ENCODE measurements at places on chromosomes 12 and 14.
A peak's percentile ranks its signal among the peaks of the same experiment; 100 is the strongest.

DNA sequence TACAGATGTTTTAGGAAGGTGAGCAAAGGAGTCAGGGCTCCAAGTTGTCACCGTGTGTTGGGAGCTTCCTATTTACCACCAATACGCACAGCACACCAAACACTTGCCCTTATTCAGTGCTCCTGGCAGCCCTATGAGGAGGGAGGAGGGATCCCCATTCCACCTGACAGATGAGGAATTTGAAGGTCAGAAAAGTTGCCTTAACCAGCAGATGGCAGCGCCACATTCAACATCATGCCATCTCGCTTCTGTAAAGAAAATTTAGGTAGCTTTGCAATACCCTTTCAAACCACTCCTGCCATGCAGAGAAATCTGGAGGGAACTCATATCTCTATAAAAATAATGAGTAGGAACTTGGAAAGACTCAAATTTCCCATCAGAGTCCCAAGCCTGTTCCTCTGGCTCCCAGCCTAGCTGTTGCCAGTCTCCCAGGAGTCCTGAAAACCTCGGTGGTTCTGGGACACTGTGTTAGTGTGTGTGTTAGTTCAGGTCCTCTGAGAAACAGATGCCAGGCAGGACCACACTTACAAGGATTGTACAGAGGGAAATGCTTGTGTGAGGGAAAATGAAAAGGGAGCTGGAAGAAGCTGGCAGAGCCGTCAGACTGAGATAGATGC, 410.5 kb downstream of the MED13L start:
- DNase-seq, result no peak

GRCh38 chr12:83156815-83157214, 470.1 kb downstream of the TMTC2 start:
- no peak for DNase-seq

DNA sequence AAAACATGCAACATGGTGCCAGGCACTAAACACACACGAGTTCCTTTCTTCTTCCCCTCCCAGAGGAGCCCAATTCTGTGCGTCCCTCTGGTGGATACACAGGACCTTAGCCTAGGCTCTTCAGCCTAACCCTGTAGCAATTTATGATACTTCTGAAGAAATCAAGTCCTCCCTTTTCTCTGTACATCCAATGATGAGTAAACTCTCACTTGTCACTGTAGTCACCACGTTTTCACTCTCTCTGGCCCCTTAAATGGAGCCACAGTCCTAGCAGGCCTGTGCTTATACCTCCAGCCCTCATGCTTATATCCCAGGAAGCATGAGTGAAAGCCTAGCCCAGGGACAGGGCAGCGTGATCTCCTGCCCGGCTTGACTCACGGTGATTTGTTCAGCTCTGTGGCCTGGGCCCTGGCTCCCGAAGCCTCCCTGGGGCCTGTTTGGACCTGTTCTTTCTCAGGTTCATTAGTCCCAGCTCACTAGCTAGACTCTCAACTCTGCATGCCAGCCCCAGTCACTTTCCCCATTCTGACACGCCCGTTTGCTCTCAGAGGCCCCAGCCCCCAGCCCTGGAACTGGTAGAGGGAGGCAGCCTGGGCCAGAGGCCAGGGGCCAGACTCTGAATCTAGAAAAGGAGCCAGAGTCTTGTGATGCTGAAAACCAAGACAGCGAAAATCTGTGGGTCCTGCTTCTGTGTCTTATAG, 24.1 kb upstream of the PLEKHG3 start:
- DNase-seq, result no peak

DNA sequence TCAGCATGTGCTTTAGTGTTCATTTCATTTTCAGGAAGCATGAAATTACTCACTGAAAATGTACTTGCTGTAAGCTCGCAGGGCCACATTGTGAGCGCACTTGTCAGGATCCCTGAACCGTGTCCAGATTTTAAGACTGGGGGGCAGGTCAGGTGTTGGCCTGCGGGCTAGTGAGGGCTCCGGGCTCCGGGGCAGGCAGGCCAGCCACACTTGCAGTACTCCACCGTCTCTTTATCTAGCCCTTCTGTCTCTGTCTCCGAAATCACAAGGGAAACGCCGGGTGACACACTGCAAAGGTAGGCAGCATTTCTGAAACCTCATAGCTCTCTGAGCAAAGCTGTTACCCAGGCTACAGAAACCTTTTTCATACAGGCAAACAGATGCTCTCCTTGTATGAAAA, 98.7 kb downstream of the EML1 start:
- DNase-seq, result no peak

DNA sequence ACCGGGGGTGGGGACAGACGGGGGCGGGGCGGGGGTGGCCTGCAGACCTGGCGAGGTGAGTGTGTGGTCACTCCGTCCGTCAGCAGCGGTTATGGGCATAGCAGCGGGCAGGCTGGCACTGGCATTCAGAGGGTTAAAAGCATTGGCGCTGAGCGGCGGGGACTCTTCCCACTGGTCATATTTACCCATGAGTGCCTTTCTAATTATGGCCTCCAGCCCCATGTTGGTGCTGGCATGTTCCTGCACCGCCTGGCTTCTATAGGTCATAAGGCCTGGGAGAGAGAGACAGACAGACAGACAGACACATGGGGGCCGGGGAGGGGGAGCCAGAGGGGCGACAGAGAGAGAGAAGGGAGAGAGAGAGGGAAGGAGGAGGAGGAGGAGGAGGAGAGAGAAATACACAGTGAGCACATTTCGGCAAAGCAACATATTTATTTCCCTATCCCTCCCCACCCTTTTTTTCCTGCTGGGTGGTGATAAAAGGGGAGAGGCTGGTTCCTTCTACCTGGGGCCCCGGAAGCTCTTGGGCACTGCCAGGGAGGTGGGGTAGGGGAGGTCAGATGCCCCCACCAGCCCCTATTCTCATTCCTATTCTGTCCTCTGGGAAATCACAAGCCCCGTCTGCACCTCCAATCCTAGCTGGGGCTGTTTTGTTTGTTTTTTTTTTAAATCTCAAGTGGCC, 32.6 kb downstream of the RFLNA start:
- DNase-seq, result no peak

DNA sequence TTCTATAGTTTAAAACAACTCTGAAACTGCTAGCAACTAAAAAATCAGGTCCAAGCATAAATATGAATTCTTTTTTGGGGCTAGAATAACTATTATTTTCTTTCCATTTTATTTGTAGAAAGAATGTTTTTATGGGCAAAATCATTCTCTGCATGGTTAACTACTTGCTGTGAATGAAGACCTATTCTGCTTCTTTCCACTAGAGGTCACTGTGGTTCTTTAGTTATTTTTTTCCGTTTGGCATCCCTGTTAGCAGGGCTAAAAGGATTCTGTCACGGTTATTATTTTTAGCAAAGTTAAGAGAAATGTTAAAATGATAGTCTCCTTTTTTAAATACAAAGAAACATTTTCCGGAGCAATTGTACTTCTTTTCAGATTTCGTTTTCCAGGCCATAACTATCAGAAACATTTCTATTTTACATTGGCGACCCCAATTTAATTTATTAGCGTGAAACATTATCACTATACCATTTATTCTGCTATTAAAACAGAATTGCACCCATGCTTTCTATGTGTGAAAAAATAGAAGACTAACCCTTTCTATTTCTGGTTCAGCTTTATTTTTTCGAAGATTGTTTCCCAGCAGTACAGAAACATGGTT, 404.8 kb downstream of the ATP23 start:
- peak; percentile 83 for DNase-seq

GRCh38 chr12:121301876-121302275, 5.4 kb upstream of the CAMKK2 start:
- no peak for DNase-seq

DNA sequence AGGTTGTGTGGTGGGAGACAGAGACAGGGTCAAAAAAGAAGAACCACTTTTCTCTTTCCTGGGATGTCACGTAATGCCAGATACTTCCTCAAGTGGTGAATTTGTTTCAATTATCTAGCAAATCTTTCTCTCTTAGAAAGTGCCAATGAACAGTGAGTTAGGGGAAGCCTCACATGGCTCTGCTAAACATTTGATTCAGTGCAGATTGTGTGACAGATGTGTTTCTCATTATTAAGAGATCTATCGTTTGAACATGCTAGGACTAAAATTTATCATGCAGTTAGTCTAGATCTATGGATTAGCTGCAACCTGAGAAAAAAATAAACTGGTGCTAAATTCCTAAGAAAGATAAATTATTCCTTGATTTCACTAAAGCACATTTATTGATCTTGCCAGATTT, 247.8 kb downstream of the MDGA2 start:
- no peak for DNase-seq

DNA sequence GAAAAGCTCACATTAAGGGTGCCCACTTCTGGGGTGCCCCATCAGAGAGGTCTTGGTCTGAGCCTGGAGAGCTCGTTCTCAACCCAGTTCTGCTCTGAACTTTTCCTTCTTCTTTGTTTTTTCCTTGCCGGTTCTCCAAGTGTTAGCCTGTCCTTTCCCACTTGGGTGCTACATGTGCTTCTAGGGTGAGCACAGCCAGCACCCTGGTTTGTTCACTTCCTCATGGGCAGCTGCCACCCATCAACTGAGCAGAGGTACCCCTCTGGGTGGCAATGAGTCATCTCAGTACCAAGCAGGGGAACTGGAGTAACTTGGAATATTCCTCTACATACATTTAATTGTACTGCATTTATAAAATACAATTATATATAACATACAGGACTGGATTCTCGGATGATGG, 3.9 kb upstream of the SYNE3 start:
- no peak for DNase-seq

DNA sequence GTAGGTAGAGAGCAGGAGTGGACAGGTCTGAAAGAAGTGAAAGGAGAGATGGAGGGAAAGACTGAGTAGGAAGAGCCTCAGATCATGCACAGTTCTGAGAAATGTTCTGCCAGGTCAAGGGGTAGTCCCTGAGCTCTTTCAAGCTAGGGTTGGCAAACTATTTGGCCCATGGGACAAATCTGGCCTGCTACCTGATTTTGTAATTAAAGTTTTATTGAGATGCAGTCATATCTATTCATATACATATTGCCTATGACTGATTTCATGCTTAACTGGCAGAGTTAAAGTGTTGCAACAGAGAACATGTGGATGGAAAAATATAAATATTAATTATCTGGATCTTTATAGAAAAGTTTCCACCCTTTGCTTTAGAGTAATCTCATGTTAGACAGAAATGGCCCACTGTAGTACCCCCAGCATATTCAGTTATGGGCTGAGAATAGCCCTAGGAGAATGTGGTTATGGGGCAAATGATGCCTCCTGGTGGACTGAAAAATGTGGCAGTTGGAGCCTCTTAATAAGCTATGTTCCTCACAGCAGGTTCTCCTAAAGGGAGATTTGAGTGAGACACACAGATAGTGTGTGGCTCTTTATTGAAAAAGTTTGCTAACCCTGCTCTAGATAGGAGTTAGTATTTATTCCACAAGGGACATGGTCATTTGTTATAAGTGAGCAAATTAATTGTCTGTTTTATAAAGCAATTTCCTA, 476.9 kb downstream of the LRIG3 start:
- no peak for DNase-seq

GRCh38 chr12:48151103-48151771, 6.1 kb downstream of the ASB8 start:
- DNase-seq, result no peak

DNA sequence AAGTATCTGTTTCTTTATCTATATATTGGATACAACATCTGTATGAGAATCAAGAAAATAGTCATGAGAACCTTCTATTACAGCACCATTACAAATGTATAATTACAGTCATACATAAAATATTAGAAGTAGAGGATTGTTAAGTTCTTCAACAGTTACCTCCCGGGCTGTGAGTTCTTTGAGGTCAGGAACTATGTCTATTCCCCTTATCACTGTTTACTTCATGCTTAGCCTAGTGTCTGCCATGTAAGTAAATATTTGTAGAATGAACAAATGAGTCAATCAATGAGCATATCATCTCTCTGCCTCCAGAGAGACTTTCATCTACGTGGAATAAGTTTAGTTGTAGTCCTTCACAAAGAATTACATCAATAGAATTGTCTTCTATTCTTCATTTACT, 47.2 kb downstream of the PUS7L start:
- no peak for DNase-seq

DNA sequence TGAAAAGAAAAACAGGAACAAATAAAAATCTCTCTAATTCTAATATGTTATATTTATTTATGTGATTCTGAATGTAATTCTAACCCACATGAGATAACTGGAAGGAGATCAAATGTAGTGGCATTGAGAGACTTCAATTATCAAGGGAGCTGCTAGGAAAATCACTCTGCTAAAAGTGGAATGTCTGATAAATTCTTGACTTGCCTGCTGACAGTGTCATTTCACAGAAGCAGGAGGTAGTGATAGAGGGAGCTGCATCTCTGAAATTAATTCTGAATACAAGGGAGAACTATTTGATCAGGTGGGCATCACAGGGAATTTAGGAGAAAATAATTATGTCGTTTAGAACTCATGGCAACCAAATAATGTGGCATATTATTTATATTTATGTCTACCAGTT, 303.6 kb downstream of the BCAT1 start:
- DNase-seq, result no peak

Data from spinal cord (tissue), 10 donors.